ENCODE measurements at places on chromosomes 16 and 17.

GRCh38 chr17:69357701-69358100 lies 30.8 kb upstream of the ABCA5 start:
- no peak for DNase-seq

- DNase-seq: no peak
Measured at GRCh38 chr16:85994492-85995490, 95.8 kb downstream of the IRF8 start.

DNA sequence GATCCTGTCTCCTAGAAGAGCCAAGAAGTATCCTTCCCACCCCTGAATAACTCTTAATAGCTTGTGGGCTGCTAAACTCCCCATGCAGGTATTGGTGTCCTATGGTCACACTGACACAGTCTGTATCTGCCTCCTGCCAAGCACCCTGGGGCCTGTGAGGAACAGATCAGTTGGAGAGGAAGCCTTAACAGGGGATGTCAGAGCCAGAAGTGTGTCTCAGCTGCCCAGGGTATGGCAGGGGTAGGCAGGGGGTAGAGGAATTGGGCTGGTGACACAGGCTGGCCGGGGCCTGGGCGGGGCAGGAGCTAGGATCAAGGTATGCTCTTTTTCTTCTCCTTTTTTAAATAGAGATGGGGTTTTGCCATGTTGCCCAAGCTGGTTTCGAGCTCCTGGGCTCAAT lies 44.7 kb downstream of the DDX19A start:
- no peak for DNase-seq

GRCh38 chr17:74922172-74922571 lies 883 bp downstream of the USH1G start:
- no peak for DNase-seq

DNA sequence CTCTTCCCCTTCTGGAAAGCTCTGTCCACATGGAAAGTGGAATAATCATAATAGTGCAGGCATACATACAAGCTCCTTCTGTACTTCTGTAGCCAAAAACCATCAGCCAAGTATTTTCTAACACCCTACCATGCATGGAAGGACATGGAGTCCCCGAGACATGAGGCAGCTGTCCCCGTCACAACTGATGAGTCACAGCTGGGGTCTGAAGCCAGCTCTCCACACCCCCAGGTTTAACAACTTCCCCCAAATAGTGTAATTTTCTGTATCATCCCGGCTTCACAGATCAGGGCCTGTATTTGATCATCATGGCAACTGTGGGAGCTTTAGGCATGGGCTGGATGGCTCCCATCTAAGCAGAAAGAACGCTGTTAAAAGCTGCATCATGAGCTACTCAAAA lies 16.6 kb downstream of the C16orf96 start:
- no peak for DNase-seq

DNA sequence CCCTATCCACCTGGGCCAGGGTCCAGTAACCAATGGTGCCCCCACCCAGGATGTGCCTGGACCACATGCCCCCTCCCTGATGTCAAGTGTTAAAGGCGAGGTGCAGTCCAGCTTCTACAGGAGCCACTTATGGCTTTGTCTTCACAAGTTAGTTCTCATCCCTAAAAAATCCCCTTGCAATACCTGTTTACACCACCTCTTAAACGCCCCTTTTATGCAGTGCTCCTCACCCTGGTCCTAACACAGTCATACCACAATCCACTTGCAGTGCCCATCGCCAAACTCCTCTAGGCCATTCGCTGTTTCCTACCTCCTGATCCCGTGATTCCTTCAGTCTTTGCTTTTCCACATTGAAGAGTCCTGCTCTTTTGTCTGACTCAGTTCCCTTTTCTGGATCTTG lies 7.1 kb downstream of the GLYR1 start:
- DNase-seq: no peak

DNA sequence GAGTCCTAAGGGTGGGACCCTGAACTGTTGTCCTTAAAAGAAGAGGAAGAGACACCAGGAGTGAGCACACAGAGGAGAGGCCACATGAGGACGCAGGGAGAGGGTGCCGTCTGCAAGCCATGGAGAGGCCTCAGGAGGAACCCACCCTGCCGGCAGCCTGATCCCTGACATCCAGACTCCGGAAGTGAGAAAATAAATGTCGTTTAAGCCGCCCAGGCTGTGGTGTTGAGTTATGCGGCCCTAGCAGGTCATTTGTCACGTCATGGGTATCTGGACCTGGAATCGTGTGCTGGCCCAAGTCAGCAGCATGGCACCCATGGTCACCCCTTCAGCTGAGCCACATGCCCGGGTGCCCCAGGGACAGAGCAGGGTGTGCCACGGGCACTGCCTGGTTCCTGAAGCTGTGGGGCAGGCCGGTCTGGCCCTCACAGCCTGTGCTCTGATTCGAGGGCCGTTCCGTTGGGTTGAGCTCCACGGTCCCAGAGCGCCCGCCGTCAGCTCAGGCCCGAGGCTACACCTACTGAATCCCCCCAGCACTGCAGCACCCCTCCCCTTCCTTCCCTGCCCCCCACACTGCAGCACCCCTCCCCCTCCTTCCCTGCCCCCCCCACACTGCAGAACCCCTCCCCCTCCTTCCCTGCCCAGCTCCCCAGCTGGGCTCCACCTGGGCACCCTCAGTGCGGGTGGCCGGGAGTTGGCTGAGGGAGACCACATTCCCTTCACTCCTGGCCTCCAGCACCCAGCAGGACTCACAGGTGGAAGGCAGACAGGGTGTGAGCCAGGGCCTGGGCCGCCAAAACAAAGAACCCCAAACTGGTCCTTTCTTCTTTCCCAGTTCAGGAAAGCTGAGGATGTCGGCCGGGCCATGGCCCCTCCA lies 2.7 kb upstream of the CCDC57 start:
- no peak for DNase-seq

GRCh38 chr16:85182286-85182685 lies 70.0 kb upstream of the CIBAR2 start:
- DNase-seq: no peak

DNA sequence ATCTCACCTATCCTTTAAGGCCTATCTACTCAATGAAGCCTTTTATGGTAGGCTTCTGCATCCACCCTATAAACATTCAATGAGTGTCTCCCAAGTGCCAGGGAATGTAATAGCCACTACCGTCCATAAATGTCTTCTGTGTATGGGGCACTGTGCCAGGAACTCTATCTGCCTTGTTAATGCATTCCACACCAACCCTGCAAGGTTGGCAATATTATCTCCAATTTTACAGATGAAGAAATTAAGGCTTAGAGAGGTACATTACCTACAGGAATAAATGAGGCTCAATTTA lies 20.0 kb downstream of the MAP3K14 start:
- DNase-seq: no peak

GRCh38 chr17:8080799-8081219 lies 6.7 kb downstream of the ALOX12B start:
- DNase-seq: no peak

DNA sequence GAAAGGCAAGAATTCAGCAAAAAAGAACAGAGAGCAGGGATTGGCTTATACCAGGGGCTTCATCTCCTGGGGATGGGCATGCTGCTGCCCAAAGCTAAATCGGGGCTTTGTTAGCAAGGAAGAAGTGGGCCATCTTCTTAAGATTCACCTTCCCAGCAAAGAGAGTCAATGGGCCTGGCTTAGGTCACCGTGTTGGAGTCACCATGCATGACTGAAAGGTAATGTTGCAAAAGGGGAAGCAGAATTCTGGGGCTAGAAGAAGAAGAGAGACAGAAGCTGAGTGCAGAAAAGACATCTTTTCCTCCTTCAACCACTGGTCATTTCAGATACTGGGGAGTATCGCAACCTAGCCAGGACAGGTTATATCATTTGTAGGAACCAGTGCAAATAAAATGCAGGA lies 76.3 kb upstream of the KIFC3 start:
- DNase-seq: no peak

DNA sequence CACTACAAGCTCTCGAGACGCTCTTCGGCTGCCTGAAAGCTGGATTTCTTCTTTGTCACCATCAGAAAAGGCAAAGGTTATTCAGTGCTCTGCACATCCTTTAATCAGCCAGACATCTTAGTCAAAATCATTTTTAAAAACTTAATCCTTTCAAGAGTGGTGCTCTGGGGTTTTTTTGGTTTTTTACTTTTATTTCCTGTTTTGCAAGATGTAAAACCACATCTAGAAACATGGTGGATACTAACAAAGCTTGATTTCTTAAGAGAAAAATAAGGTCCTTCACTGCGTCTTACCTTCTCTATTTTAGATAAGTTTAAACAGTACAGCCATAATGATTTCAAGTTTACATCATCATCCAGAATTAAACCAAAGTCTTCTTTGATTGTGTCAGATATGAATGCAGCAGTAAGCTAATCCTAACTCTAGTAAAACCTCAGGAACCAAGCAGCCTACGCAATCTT lies 6.3 kb downstream of the ANKRD11 start:
- DNase-seq: no peak

DNA sequence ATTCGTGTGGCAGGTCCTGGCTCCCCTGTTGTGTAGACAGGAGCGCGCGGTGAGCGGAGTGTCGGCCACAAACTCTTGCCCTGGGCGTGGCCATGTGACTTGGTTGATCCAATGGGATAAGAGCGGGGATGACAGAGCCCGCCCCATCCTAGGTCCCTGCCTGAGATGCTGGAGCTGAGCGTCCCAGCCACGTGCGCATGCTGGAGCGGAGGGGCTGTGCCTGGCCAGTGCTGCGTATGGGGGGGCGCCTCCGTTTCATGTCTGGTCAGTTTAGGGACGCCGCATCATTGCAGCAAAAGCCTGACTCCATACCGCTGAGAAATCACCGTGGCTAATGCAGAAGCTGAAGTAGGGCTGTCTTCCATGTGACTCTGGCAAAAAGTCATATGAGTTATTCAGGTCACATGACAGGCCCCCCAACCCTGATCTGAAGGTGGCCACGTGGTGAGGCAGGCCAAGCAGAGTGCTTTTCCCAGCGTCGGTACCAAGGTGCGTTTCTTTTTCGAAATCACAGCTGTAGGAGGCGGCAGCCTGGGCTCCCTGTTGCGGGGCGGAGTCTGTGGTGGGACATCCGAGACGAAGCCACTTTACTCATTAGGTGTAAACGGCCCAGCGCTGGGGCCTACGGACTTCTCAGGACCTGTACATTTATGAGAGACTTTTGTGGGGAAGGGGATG lies 22.5 kb downstream of the HSBP1 start:
- no peak for DNase-seq

DNA sequence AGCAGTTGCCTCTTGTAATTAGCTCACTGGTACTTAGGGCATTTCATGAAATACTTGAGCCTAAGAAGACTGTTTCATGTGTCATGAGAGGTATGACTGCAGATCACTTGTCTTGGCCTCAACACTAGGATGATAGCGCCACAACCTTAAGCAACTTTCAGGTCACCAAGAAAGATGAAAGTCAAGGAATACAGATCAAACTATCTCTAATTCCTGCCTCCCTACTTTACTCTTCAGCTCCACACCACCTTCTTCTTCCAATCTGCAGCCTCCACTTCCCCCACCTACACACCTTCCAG lies 28.0 kb downstream of the GNA13 start:
- no peak for DNase-seq

- no peak for DNase-seq
Measured at GRCh38 chr17:7880076-7880868, 8.3 kb upstream of the CHD3 start.

DNA sequence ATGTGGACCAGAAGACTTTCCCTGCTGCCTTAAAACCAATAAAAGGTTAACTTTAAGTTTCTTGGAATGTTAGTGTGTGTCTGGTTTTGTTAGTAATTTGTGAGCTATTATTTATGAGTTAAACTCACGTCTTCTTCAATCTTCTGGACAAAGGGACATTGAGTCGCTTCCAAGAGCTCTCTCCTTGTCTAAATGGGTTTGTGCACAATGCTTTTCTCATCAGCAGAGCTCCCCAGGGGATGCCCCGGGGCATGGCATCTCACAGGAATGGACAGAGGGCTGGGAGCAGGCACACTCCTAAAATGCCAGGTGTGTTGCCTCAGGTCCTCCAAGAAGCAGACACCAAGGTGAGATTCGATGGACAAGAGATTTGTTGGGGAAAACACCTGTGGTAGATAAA lies 90.5 kb downstream of the RGS9 start:
- DNase-seq: no peak

- DNase-seq: no peak
Measured at GRCh38 chr16:21717608-21718007, 53.8 kb downstream of the OTOA start.

- no peak for DNase-seq
Measured at GRCh38 chr16:82784573-82784968, 157.8 kb downstream of the CDH13 start.

DNA sequence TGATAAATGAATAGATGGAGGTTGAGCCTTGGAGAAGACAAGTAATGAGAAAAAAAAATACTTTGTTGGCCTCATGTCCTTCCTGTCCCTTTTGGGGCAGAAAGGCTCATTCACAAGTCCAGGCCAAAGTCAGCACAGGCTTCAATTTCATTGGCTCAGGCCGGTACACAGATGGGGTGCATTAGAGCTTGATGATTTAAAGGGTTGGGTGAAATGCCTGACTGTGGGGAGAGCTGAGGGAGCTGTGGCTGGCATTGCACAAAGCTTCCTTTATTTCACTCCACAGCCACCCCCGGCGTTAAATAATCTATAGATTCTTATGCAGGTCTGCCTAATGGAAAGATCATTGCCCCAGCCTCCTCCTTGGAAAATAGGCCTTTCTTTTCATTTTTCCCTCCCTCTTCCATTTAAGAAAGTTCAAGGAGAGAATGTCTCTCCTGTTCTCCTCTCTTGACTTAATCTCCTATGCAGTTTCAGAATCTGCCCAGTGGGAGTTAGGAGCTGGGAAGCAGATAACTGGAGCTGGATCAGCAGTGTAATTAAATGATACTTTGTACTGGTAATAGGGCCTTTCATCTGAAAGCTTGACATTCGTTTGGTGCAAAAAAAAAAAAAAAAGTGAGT lies 24.4 kb downstream of the YPEL2 start:
- DNase-seq: no peak

DNA sequence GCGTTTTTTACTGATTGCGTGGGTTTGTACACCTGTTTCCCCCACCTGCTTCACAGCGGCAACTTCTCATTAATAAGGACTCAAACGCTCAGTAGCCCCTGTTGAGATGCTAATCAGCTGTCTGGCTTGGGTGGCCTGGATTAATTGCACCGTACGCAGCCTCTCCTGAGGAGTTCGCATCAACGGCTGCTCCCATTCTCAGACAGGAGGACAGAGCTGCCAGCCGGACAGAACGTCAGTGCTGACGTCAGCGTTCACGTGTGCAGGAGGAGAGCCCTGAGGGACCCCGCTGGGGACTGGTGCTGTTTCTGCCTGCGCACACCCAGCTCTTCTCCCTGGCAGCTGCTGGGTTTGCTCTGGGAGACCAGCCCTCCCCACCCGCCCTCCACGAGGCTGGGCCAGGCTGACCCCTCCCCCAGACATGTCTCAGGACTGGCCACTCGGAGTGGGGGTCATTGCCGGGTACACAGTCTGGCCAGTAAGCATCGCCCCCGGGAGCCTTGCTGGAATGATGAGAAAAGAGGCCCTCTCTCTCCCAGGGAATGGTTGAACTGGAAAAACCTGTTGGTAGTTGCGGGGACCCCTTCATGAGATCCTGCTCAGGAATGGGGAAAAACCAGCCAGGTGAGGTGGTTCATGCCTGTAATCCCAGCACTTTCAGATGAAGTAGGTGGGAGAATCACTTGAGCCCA lies 5.7 kb upstream of the BANP start:
- DNase-seq: no peak

Measured in T follicular helper cell (primary cell).